ENCODE measurements at places on chromosomes 13 and 19. TPM values are rescaled to one million over a fixed set of nuclear protein-coding genes. Genes with fewer than 3 reads are reported as not detected.

The ZNF565 gene
- 2.7 TPM for total RNA-seq

The CEACAM3 gene
- not detected for total RNA-seq

The PRTN3 gene
- not detected for total RNA-seq

The ZNF492 gene
- total RNA-seq, result 2.2 TPM

The MIA gene
- total RNA-seq, result not detected

The KCNJ14 gene
- 1.5 TPM for total RNA-seq

The CBY2 gene
- not detected for total RNA-seq

The RXFP2 gene
- total RNA-seq, result not detected
